ENCODE measurements at places on chromosomes 7 and 10. TPM values are rescaled to one million over a fixed set of nuclear protein-coding genes. Genes with fewer than 3 reads are reported as not detected.

DNA sequence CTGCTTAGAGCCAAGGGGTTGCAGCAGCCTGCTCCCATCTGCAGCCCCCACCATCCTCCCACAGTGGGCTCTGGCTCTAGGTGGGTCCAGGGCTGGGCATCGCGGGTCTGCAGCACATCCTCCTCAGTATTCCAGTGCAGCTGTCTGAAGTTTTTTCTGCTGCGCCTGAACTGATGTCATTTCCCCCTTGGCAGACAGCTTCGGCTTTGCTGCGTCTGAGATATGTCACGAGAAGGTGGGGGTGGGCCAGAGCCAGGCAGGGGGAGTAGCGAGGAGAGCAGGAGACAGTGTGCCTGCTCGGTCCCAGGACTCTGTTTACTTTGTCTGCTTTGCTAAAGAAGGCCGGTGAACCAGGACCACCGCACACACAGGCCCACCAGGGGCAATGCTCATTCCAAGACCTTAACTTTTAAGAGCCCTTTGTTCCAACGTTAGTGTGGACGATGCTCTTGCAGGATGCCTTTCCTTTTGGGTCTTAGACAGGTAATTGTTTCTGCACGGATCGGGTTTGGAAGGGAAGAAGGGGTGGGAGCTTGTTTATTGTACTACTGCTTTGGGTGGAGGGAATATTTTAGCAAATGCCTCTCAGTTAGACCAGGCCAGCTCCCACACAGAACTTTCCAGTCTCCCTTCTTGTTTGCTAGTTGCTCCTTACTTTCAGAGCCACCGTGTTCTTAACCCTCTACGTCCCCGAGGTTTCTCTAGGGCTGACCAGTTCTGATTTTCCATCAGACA is 32.4 kb downstream of the WBP1L start:
- DNase-seq = peak; percentile 87

DNA sequence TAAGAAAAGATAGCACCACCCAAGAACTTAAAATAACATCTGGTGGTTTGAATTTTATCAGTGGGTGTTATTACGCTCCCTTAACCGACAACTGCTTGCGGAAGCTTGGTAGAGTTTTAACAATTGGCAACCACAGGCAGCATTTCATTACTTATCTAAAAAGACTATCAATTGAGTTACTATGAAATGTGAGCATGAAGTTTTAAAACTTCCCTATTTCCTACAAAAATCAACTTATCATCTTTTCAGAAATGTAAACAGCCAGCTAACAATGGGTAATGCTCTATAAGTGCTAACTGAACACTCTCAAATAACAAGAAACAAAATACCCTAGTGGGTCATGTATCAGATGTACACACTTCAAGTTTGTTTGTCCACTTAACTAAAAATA is 68.8 kb downstream of the OSBPL3 start:
- DNase-seq = no peak

Gene OR6V1
- not detected for polyA plus RNA-seq

- DNase-seq = no peak
Observed at GRCh38 chr7:91243591-91244301, 20.5 kb upstream of the FZD1 start.

DNA sequence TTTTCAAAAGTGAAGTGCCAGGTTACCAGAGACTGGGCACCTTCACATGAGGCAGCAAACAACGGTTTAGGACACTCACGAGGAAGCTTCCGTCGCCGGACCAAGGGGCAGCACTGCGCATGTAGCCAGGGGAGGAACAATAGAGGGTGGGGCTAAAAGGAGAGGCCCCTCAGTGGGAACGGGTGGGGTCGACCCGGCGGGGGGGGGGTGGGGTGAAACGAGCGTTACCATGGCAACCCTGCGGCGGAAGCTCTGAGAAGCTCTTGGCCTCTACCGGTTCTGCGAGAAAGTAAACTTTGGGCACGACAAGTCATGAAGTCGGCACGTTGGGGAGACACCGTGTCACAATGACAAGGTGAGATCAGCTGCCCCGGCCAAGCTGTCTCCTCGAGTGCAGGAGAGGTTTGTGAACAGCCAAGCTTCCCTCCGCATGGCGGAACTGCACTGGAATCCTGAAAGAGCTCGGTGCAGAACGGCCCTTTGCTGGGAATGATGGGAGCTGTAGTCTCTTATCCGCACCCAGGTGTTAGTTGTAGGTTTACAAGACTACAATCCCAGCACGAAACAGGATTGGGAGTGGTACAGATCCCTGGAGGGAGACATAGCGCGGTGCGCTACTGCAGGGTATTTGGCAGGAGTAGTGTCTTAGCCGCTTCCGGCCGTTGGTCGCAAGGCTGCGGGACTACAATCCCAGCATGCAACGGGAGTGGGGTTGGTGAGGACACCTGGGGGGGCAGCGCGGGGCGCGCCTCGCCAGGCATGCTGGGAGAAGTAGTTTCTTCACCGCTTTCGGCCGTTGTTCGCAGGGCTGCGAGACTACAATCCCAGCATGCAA is 72.8 kb upstream of the ZNF722 start:
- DNase-seq = peak; percentile 34

All from left kidney (tissue), 8 donors.